ENCODE measurements at places on chromosomes 3 and 15.

GRCh38 chr3:116135457-116136085 is 309.7 kb downstream of the LSAMP start:
- peak; percentile 81 for DNase-seq

DNA sequence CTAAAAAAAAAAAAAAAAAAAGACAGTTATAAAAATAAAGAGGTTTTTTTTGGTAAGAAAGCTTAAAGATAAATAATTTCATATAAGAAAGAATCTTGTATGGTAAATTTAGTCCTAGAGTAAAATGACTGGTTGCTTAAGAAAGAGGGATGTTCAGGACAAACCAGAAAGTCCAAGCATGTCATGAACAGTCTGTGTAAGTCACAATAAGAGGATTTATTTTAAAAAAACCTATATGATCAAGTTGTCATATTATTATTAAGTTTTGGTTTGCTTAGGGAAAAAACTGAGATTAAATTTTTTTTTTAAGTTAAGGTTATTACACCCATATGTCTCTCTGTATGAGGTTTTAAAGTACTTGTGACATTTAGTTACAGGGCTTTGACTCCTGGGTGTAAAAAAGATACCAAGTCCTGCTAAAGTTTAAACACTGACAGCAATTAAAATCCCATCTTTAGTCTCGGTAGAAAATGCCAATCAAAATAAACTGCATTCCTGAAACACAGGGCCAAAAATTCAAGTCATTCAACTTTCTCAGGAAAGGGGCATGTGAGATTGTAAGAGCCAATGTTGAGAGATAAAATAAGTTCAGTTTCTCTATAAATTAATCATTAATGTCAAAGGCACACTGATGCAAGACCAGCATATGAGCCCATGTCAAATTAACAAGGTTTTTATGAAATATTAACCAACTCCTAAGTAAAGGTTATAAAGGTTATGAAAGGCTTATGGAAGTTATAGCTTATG is 8.5 kb upstream of the BDH1 start:
- no peak for DNase-seq

- DNase-seq = no peak
Observed at GRCh38 chr3:179933914-179934313, 102.8 kb downstream of the PEX5L start.

DNA sequence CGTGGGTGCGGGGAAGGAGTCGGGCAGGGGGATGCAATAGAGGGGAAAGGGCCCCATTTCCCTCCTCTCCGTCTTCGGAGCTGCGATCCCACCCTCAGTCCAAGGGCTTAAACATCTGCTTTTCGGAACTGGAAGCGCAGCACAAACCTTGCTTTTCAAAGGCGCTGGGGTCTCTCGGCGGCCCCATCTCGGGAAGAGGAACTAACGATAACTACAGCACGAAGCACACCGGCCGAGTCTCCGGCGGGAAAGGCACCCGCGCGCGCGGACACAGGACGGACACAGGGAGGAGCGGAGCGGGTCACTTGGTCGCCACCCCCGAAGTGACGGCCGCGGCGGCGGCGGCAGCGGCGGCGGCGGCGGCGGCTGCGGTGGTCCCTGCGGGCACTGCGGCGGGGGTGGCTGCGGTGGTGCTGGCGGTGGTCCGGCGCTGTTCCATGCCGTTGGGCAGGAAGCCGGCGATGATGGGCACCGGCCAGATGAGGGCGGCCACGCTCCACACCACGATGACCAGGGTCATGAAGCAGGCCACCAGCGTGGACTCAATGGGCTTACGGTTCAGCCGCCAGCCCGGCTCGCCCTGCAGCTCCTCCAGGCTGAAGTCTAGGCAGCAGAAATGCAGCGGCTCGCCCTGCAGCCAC is 1.1 kb downstream of the TMEM158 start:
- peak; percentile 33 for DNase-seq

GRCh38 chr15:59879506-59880265 is 124.4 kb upstream of the FOXB1 start:
- DNase-seq = peak; percentile 79
